ENCODE measurements at places on chromosomes 5 and 9.
A peak's percentile ranks its signal among the peaks of the same experiment; 100 is the strongest.

DNA sequence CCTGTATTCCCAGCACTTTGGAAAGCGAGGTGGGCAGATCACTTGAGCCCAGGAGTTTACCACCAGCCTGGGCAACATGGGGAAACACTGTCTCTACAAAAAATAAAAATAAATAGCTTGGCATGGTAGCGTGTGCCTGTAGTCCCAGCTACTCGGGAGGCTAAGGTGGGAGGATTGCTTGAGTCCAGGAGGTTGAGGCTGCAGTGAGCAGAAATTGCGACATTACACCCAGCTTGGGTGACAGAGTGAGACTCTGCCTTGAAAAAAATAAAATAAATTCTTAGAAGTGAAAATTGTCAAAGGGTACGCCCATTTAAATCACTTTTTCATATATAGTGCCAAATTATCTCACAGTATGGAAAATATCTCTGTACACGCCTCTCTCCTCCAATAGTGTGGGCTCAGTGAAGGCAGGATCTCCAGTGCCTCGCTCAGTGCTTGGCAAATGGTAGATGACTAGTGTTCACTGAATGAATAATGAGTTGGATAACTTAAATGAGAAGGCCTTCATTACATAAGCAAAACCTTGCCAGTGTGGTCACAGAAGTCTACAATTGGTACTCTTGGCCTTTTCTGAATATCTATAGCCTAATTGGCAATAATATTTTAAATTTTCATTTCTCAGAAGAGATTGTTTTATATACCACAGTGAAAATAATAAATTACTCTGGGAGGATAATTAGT, 9.4 kb upstream of the CCL28 start:
- no peaks in the 10 kb centered on the region for H3K36me3 ChIP-seq
- H3K27ac ChIP-seq: no peak overlapping the region
- no peak for DNase-seq
- no peaks in the 10 kb centered on the region for H3K4me1 ChIP-seq
- H3K4me3 ChIP-seq: no peak overlapping the region

DNA sequence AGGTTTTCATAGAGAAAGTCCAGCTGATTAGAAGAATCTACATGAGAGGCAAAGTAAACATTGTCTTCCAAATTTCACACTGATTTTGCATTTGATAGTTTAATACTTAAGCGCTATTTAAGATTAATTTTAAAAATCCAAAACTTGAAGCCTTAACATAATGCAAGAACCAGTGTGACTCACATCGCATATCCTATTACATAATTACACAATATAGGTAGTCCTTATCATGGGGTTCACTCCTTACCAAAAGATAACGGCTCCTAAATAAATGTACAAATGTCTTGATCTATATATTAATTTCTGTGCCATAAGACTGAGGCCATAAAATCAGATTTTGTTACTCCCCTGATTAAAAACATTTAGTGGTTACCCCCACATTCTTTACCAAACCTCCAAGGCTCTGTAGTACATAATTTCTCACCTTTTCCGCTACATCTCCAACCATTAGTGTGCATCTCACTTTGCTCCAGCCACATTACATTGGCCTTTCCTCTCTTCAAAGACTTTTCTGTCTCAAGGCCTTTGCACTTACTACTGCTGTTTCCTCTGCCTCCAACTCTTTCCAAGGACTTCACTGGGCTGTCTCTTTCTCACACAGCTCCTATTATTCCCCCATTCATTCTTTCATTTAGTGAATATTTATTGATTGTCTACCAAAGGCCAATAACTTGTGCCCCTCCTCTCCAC, 1.0 kb downstream of the RIOK2 start:
- peak overlapping the region; percentile 69 for H3K4me3 ChIP-seq
- peaks cover 18% of the 10 kb centered on the region for H3K36me3 ChIP-seq
- H3K27ac ChIP-seq: no peak overlapping the region
- H3K27me3 ChIP-seq: no peaks in the 10 kb centered on the region

DNA sequence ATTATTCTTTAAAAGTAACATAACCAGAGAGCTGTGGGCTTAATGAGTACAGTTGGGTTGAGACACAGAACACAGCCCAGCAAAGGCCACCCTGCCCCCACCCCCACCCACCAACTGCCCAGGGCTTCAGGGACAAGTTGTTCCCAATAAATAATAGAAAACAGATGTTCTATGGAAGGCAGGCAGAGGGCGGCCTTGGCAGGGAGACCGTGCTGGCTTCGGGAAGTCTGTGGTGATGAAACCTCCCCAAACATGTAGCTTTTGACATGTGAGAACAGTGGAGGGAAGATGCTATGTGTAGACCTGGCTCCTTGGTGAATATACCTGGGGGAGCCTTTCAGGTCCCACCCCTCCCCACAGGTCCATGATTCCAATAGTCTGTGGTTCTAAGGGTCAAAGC, 10.0 kb downstream of the TRAF1 start:
- H3K36me3 ChIP-seq: peaks cover 14% of the 10 kb centered on the region
- no peak overlapping the region for H3K4me3 ChIP-seq
- no peaks in the 10 kb centered on the region for H3K27me3 ChIP-seq

GRCh38 chr9:22124263-22125011, 115.3 kb upstream of the CDKN2B start:
- no peaks in the 10 kb centered on the region for H3K27me3 ChIP-seq
- H3K4me3 ChIP-seq: no peak overlapping the region
- no peaks in the 10 kb centered on the region for H3K4me1 ChIP-seq
- no peak for DNase-seq
- no peak overlapping the region for H3K27ac ChIP-seq
- H3K36me3 ChIP-seq: no peaks in the 10 kb centered on the region

DNA sequence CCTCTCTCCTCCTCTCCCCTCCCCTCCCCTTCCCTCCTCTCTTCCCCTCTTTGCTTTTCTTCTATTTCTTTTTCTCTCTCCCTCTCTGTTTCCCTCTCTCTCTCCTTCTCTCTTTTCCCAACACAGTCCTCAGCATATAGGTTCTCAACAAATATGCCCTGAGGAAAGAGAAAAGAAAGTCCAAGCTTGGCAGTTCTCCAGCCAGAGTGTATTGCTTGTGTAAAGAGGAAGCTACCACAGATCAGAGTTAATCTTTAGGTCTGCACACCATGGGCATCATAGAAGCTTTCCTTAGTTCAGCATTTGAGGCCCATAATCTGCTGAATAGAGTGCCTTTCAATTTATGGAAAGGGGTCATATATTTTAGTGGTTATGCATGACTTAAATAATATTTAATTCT, 382.8 kb upstream of the WWC1 start:
- H3K4me3 ChIP-seq: no peak overlapping the region
- no peaks in the 10 kb centered on the region for H3K36me3 ChIP-seq
- H3K4me1 ChIP-seq: no peaks in the 10 kb centered on the region
- no peak overlapping the region for H3K27ac ChIP-seq

DNA sequence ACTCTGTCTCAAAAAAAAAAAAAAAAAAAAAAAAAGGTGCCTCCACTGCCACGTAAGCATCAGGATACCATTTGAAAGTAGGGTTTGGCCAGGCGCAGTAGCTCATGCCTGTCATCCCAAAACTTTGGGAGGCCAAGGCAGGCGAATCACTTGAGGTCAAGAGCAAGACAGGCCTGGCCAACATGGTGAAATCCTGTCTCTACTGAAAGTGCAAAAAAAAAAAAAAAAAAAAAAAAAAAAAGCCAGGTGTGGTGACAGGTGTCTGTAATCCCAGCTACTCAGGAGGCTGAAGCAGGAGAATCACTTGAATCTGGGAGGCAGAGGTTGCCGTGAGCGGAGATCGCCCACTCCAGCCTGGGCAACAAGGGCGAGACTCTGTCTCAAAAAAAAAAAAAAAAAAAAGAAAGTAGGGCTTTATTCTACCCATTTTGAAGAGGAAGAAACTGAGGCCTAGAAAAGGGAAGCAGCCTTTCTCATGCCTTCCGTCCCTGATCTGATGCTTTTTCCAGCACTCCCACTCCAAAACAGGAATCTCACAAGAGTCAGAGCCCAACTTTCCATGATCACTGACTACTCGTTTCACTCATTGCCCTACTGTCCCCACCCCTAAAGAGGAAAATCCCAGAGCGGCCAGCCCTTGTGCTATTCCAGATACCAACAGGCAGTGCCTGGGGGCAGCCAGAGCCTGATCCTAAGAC, 16.3 kb upstream of the CCIN start:
- no peak overlapping the region for H3K4me3 ChIP-seq
- H3K27ac ChIP-seq: peak overlapping the region; percentile 75
- no peaks in the 10 kb centered on the region for H3K27me3 ChIP-seq
- peaks cover 16% of the 10 kb centered on the region for H3K36me3 ChIP-seq

DNA sequence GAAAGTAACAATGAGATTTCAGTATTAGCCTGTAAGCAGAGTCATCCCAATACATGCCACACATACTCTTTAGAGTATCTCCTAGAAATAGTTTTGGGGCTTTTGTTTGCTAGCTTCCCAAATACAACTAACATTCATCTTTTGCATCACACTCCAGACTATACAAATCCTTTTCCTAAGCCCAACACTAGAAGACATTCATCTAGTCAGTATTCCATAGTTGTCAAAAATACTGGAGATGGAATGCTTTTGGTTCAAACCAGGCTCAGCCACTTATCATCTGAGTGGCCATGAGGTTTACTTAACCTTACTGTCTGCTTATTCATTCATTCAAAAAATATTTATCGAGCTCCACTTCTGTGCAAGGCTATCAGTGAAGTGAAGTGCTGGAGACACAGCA, 205.1 kb upstream of the SGCD start:
- H3K4me3 ChIP-seq: no peak overlapping the region
- H3K27me3 ChIP-seq: no peaks in the 10 kb centered on the region
- no peaks in the 10 kb centered on the region for H3K4me1 ChIP-seq
- DNase-seq: no peak
- no peak overlapping the region for H3K27ac ChIP-seq

DNA sequence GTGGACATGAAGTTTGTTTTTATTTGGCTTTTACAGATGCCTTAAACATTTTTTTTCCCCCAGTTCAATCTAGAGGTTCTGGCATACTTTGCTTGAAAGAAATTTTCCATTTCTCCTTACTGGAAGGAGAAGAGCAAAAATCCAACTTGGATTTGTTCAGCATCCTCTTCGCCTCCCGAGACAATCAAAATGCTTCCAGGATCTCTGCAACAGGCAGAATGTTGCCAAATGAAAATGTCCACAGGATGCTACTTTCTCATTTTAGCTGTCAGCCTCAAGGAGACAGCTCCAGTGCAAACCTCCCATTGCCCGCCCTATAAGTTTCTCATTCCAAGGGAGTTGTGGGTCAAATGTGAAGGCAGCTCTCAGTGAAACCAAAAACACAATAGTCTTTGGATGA, 1972.1 kb downstream of the MAT2B start:
- no peak overlapping the region for H3K27ac ChIP-seq
- no peaks in the 10 kb centered on the region for H3K27me3 ChIP-seq
- H3K4me3 ChIP-seq: no peak overlapping the region
- no peak for DNase-seq
- H3K4me1 ChIP-seq: no peaks in the 10 kb centered on the region
- no peaks in the 10 kb centered on the region for H3K36me3 ChIP-seq

DNA sequence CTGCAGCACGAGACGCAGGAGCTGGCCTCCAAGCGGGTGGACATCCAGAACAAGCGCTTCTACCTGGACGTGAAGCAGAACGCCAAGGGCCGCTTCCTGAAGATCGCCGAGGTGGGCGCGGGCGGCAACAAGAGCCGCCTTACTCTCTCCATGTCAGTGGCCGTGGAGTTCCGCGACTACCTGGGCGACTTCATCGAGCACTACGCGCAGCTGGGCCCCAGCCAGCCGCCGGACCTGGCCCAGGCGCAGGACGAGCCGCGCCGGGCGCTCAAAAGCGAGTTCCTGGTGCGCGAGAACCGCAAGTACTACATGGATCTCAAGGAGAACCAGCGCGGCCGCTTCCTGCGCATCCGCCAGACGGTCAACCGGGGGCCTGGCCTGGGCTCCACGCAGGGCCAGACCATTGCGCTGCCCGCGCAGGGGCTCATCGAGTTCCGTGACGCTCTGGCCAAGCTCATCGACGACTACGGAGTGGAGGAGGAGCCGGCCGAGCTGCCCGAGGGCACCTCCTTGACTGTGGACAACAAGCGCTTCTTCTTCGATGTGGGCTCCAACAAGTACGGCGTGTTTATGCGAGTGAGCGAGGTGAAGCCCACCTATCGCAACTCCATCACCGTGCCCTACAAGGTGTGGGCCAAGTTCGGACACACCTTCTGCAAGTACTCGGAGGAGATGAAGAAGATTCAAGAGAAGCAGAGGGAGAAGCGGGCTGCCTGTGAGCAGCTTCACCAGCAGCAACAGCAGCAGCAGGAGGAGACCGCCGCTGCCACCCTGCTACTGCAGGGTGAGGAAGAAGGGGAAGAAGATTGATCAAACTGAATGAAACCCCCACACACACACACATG, 654 bp downstream of the PURA start:
- no peaks in the 10 kb centered on the region for H3K36me3 ChIP-seq
- DNase-seq: peak; percentile 73
- H3K4me1 ChIP-seq: peaks cover 12% of the 10 kb centered on the region
- H3K4me3 ChIP-seq: peak overlapping the region; percentile 77
- no peaks in the 10 kb centered on the region for H3K27me3 ChIP-seq
- H3K27ac ChIP-seq: peak overlapping the region; percentile 83

All from ascending aorta (tissue), 2 donors.